ENCODE measurements at places on chromosomes 11 and 22.

- DNase-seq: no peak
Measured at GRCh38 chr11:119055901-119056300, 1.1 kb downstream of the HYOU1 start.

- DNase-seq: no peak
Measured at GRCh38 chr11:13874597-13874996, 87.9 kb upstream of the SPON1 start.

DNA sequence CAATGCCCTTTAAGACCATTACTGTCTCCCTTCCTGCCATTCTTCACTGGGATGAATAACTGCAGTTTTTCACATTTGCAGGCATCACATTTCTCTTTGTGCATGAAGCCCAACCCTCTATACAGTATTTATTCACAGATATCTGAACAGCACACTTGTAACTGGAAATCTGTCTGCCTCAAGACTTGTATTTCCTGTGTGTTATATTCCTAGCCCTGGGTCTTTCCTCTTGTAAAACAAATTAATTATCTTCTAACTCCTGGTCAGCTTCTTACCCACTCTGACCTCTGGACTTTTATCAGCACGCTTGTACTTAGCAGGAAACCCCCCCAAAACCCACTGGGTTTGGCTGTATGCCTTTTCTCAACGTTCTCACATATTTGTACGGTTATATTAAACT is 2.0 kb downstream of the CSRP3 start:
- no peak for DNase-seq

DNA sequence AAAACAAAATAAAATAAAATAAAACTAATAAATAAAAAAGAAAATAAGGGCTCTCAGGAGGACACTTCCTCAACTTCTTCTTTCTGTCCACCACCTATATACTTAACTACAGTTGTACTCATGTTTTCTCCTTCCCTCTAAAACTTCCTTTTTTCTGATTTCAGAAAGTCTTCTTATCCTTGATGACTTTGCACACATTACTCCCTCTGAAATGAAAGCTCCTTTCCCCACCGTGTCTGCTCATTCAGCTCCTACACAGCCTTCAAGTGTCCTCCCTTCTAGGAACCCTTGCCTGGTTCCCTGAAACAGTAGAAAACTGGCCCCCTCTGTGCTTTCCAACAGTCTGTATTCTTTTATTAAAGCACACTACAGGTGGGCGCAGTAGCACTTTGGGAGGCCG is 18.3 kb upstream of the DDX17 start:
- DNase-seq: no peak

DNA sequence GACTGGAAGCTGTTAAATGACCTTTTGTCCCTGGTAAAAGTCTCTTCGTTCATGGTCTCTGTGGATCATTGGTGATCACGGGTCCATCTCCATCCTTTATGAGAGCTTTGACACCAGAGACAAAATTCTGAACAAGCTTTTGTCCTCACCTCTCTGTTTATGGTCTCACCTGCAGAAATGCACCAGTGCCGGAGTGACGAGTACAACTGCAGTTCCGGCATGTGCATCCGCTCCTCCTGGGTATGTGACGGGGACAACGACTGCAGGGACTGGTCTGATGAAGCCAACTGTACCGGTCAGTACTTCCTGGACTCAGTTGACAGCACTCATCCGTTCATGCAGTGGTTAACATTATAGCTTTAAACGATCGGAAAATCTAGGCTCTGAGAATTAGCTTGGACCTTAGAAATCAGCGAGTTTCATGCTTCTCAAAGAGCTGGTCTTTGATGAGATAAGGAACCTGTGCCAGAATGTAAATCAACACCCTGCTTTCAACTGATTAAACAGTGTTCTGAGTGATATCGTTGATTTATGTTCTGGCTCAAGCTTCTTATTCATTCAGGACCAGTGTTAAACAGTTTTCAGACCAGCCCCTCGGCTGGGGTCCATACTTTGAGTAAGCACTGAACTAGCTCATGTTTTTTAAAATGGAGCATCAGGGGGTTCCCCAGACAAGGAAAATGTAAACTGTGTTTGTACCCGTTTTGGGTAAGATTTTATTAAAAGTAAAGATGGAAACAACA is 124.5 kb upstream of the SORL1-AS1 start:
- DNase-seq: no peak

DNA sequence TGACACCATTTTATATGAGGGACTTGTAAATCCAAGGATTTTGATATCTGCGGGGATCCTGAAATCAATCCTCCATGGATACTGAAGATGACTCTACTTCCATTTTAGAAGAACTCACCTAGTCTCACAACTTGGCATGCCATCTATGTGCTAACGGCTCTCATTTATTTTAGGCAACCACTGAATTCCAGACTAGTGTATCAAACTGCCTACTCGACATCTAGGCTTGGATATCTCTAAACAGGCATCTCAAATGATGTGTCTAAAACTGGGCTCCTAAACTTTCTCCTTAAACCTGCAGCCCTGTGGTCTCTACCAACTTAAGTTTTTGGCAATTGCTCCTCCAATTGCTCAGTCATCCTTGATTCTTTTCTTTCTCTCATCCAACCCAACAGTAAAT is 31.2 kb upstream of the CLNS1A start:
- DNase-seq: no peak

- DNase-seq: no peak
Measured at GRCh38 chr11:66904055-66904454, 47.2 kb downstream of the LRFN4 start.

DNA sequence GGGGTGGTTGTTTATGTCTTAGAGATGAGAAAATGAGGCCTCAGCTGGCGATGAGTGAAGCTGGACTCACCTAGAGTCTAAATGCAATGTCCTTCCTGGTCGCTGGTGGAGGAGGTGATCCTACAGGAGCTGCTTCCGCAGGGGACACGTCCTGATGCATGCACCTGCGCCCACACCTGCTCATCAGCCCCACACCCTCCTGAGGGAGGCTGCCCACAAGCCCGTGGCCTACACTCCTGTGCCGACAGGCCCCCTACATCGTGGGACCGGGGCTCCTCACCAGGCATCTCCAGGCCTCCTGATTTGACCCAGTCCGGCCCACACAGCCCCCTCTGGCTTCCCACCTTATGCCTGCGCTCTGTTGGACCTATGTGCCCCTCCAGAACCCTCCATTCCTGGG is 857.2 kb downstream of the TBC1D22A start:
- no peak for DNase-seq
